Karpas-422 (cell line): ENCODE measurements at places on chromosomes 11 and 22. TPM values are rescaled to one million over a fixed set of nuclear protein-coding genes. Genes with fewer than 3 reads are reported as not detected.

Gene DPAGT1
- total RNA-seq = 10.0 and 27.3 TPM in 2 replicates

Gene BACE1-AS
- 2.9 and 4.6 TPM in 2 replicates for total RNA-seq

Gene SHANK3
- total RNA-seq = 0.04 TPM in 1 of 2 replicates, not detected in the other

Gene TP53AIP1
- total RNA-seq = not detected in 2 replicates

Gene OR2AT4
- 0.04 TPM in 1 of 2 replicates, not detected in the other for total RNA-seq

Gene C11orf65
- 2.3 and 7.2 TPM in 2 replicates for total RNA-seq

Gene LRRC55
- total RNA-seq = not detected in 2 replicates

Gene C1QTNF6
- 1.7 and 2.7 TPM in 2 replicates for total RNA-seq

Gene CSNK2A3
- total RNA-seq = 0.56 and 0.69 TPM in 2 replicates

Gene PRPF19
- total RNA-seq = 87.2 and 109 TPM in 2 replicates

Gene MMP10
- not detected in 2 replicates for total RNA-seq

Gene MEN1
- total RNA-seq = 27.6 and 28.3 TPM in 2 replicates

Gene FGF3
- not detected in 2 replicates for total RNA-seq

Gene SLC22A8
- not detected in 2 replicates for total RNA-seq

Gene MYBPC3
- total RNA-seq = 0.67 and 0.72 TPM in 2 replicates

Gene OR52I2
- total RNA-seq = not detected in 2 replicates

Gene MAPK8IP2
- total RNA-seq = 1.3 and 1.6 TPM in 2 replicates

Gene PRR33
- total RNA-seq = not detected in 2 replicates

Gene MS4A15
- not detected in 2 replicates for total RNA-seq

Gene PRAME
- total RNA-seq = 2.6 and 4.9 TPM in 2 replicates

Gene TMEM151A
- total RNA-seq = not detected in 2 replicates

Gene OR8D1
- not detected in 2 replicates for total RNA-seq

Gene RIC3
- not detected in 2 replicates for total RNA-seq

Gene TMPRSS4
- total RNA-seq = not detected in 2 replicates

Gene TALDO1
- 127 and 177 TPM in 2 replicates for total RNA-seq

Gene RIMBP3C
- total RNA-seq = 0.65 TPM in 1 of 2 replicates, not detected in the other

Gene PHETA2
- not detected in 2 replicates for total RNA-seq

Gene TSKU
- total RNA-seq = not detected in 2 replicates

Gene UBE2L3
- 38.7 and 56.1 TPM in 2 replicates for total RNA-seq

Gene C11orf97
- total RNA-seq = not detected in 2 replicates

Gene ARHGAP42
- total RNA-seq = not detected in 2 replicates

Gene VWCE
- 0.07 and 0.32 TPM in 2 replicates for total RNA-seq

Gene FREY1
- total RNA-seq = 2.3 and 3.9 TPM in 2 replicates

Gene OR8B2
- total RNA-seq = not detected in 2 replicates

Gene OR52H1
- total RNA-seq = 1.2 TPM in 1 of 2 replicates, not detected in the other

Gene KDM4E
- total RNA-seq = not detected in 2 replicates

Gene LINC01488
- not detected in 2 replicates for total RNA-seq

Gene TST
- total RNA-seq = 6.0 and 8.3 TPM in 2 replicates

Gene TENM4
- total RNA-seq = 0.87 TPM in 1 of 2 replicates, not detected in the other

Gene KDELR3
- total RNA-seq = not detected in 2 replicates

Gene LGALS1
- 288 and 308 TPM in 2 replicates for total RNA-seq

Gene MIOX
- 0.93 and 3.9 TPM in 2 replicates for total RNA-seq

Gene GGTLC2
- total RNA-seq = not detected in 2 replicates

Gene CECR2
- 1.6 TPM in 2 replicates for total RNA-seq

Gene UBE4A
- 9.7 and 26.3 TPM in 2 replicates for total RNA-seq

Gene GAS2L1
- total RNA-seq = not detected in 2 replicates

Gene SULT4A1
- not detected in 2 replicates for total RNA-seq

Gene CEP126
- 2.4 and 4.8 TPM in 2 replicates for total RNA-seq

Gene UPK3A
- not detected in 2 replicates for total RNA-seq

Gene KRTAP5-2
- not detected in 2 replicates for total RNA-seq

Gene TMEM45B
- not detected in 2 replicates for total RNA-seq
